ENCODE measurements at places on chromosomes 5 and 9. TPM values are rescaled to one million over a fixed set of nuclear protein-coding genes. Genes with fewer than 3 reads are reported as not detected.
A peak's percentile ranks its signal among the peaks of the same experiment; 100 is the strongest.

- H3K27ac ChIP-seq = no peak overlapping the region
- H3K36me3 ChIP-seq = no peaks in the 10 kb centered on the region
- no peaks in the 10 kb centered on the region for H3K4me1 ChIP-seq
- no peak overlapping the region for H3K4me3 ChIP-seq
- DNase-seq = no peak
- H3K27me3 ChIP-seq = 0 out of 2 replicates have a peak, but pooled peaks cover 3% of the 10 kb centered on the region
Measured at GRCh38 chr5:10064546-10065195, 185.0 kb downstream of the ATPSCKMT start.

The PCBD2 gene
- 6.1 TPM for total RNA-seq

The PTGES2 gene
- 37.9 TPM for total RNA-seq

The CNOT6 gene
- 32.9 TPM for total RNA-seq

The DMRT3 gene
- not detected for total RNA-seq

GRCh38 chr9:123150708-123151503 lies 117.4 kb downstream of the GPR21 start:
- H3K4me1 ChIP-seq = no peaks in the 10 kb centered on the region
- H3K4me3 ChIP-seq = no peak overlapping the region
- H3K36me3 ChIP-seq = no peaks in the 10 kb centered on the region
- H3K27me3 ChIP-seq = no peaks in the 10 kb centered on the region
- H3K27ac ChIP-seq = no peak overlapping the region
- DNase-seq = no peak

DNA sequence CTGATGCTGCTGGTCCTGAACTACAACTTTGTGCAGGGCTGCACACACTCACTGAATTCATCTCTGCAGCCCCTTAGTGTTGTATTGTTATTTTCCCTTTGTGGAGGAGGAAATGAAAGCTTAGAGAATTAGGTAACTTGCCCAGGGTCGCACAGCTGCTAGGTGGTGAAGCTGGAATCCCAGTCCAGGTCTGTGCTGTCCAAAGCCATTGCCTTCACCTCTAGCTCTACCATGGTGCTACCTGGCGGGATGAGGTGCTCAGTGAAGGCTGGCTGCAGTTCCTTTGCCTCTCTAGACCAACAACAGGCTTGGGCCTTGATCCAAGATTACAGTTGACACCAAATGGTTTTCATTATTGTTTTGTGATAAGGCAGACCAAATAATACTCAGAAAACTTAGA lies 177.8 kb upstream of the PITX1 start:
- no peak overlapping the region for H3K27ac ChIP-seq
- H3K4me3 ChIP-seq = no peak overlapping the region
- peaks cover 31% of the 10 kb centered on the region for H3K4me1 ChIP-seq
- no peaks in the 10 kb centered on the region for H3K27me3 ChIP-seq
- DNase-seq = peak; percentile 31

The LHX3 gene
- not detected for total RNA-seq

DNA sequence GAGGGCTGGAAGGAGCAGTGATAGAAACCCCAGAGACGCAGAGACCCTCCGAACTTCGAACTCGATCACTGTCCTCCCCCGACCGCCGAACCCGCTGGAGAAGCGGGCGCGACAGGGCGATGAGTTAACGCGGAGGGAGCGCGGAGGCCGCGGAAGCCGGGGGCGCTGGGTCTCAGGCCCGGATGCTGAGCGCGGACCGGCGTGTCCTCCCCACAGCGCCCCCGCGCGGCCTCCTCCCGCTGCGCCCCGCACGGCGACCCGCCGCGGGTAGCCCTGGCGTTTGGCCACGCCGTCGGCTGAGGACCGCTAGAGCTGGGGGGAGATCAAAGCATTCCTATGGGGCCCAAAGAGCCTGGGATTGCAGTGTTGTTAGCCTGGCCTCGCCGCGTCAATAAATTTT lies 7.7 kb upstream of the DMRT2 start:
- no peak for DNase-seq
- H3K4me3 ChIP-seq = no peak overlapping the region
- no peaks in the 10 kb centered on the region for H3K27me3 ChIP-seq
- no peaks in the 10 kb centered on the region for H3K36me3 ChIP-seq
- H3K27ac ChIP-seq = no peak overlapping the region

DNA sequence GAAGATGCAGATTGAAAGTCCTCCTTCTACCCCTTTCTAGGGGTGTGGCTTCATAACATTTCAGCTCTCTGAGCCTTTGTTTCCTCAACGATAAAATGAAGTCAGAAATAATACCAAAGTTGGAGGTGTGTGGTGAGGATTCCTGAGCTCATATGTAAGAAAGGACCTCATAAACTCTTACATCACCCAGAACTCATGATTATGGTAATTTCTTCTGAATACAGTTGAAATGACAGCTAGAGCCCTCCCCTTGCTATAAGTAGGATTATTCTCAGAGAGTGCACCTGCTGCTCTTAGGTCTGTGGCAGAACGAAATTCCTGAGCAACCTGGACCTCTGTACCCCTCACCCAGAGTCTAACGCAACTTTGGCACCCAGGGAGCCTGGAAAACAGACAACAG lies 291.4 kb upstream of the KLF4 start:
- H3K27ac ChIP-seq = no peak overlapping the region
- no peaks in the 10 kb centered on the region for H3K4me1 ChIP-seq
- no peaks in the 10 kb centered on the region for H3K27me3 ChIP-seq
- H3K4me3 ChIP-seq = no peak overlapping the region

DNA sequence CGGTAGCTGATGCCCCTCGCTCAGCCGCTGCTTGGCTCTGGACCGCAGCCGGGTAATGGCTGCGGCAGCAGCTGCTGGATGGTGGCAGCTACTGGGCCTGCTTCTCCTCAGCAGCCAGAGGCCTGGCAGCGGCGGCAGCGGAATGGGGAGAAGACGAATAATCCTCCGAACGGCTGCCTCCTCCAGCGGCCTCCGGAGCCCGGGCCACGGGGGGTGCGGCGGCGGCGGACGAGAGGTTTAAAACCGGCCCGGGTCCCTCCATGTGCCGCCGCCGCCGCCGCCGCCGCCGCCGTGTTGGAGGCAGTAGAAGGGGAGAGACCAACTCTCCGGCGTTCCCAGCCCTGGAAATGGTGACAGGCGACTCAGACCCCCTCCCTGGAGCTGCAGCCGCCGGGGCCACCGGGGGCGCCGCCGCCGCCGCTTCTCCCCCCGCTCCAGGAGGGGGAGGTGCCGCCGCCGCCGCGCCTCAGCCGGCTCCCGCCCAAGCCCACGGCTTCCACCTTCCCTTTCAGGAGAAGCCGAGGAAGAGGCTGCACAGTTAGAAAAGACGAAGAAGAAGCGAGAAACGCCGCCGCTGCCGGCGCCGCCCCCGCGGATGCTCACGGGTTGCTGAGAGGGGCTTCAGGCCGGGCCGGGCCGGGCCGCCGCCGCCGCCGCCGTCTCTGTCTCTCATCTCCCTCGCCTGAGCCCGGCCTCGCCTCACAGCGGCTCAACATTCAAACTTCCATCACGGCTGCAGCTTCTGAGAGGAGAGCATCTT lies 118.4 kb upstream of the PRSS3 start:
- no peak overlapping the region for H3K27ac ChIP-seq
- peaks cover 22% of the 10 kb centered on the region for H3K27me3 ChIP-seq
- no peaks in the 10 kb centered on the region for H3K36me3 ChIP-seq
- DNase-seq = peak; percentile 4

- no peaks in the 10 kb centered on the region for H3K27me3 ChIP-seq
- no peak overlapping the region for H3K27ac ChIP-seq
- 0 out of 2 replicates have a peak, but pooled peaks cover 3% of the 10 kb centered on the region for H3K36me3 ChIP-seq
- H3K4me1 ChIP-seq = no peaks in the 10 kb centered on the region
- no peak overlapping the region for H3K4me3 ChIP-seq
Measured at GRCh38 chr5:168174376-168174775, 117.1 kb upstream of the WWC1 start.

DNA sequence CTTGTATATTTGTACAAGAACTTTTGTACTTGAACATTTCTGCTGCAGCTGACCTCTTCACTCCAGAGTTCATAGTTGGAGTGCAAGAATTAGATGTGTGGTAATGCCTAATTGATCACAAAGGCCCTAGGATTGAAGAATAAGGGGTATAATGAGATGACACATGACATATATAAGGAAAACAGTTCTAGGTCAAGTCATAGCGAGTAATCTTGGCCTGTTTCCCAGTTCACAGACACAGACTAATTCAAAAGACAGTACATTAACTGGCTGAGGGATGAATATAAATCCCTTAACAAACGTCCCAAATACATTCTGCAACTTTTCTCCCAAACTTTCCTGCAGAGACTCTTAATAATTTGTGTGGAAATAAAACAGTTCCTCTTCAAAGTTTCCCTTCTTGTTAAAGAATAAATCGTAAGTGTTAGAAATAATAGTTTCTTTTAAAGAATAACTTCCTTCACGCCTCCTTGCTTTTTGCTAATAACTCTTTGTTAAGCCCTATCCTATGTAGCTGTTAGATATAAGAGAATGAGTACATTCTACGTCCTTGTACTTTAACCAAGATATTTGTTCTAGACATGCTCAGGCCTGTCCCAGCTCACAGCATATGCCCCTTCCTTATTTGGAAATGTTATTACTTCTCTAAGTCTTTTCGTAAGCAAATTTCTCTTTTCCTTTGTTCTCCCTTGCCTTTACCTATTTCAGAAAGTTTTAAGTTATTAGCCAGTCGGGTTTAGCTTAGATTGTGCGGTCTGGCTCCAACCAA lies 556.4 kb upstream of the CTNND2 start:
- DNase-seq = no peak
- no peaks in the 10 kb centered on the region for H3K4me1 ChIP-seq
- no peaks in the 10 kb centered on the region for H3K27me3 ChIP-seq
- no peak overlapping the region for H3K27ac ChIP-seq
- no peaks in the 10 kb centered on the region for H3K36me3 ChIP-seq

- peaks cover 10% of the 10 kb centered on the region for H3K27me3 ChIP-seq
- H3K4me1 ChIP-seq = no peaks in the 10 kb centered on the region
- H3K27ac ChIP-seq = no peak overlapping the region
- no peak overlapping the region for H3K4me3 ChIP-seq
- H3K36me3 ChIP-seq = no peaks in the 10 kb centered on the region
Measured at GRCh38 chr5:138588013-138588788, 13.0 kb upstream of the HSPA9 start.

GRCh38 chr9:133770076-133770777 lies 32.1 kb upstream of the SARDH start:
- H3K27me3 ChIP-seq = no peaks in the 10 kb centered on the region
- peaks cover 89% of the 10 kb centered on the region for H3K36me3 ChIP-seq
- H3K4me1 ChIP-seq = peaks cover 18% of the 10 kb centered on the region
- no peak overlapping the region for H3K4me3 ChIP-seq

DNA sequence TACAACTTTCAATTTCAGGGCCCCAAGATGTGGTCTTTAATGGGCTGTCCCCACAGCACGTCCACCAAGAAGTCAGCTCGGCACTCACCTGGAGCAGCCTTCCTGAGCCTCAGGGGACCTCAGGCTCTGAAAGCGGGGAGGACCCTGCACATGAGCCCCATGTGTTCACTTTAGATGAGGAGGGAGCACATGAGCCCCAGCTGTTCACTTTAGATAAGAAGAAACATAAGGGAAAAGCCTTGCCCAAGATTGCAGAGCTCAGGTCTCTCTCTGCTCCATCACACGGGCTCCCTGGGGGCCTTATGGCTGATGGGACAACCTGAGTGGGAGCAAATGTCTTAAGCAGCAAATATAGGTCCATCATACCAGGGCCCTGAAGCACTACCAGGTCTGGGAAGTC lies 56.4 kb downstream of the NIPSNAP3B start:
- H3K4me1 ChIP-seq = no peaks in the 10 kb centered on the region
- no peak overlapping the region for H3K4me3 ChIP-seq
- no peaks in the 10 kb centered on the region for H3K27me3 ChIP-seq
- peaks cover 24% of the 10 kb centered on the region for H3K36me3 ChIP-seq
- no peak overlapping the region for H3K27ac ChIP-seq
- no peak for DNase-seq

DNA sequence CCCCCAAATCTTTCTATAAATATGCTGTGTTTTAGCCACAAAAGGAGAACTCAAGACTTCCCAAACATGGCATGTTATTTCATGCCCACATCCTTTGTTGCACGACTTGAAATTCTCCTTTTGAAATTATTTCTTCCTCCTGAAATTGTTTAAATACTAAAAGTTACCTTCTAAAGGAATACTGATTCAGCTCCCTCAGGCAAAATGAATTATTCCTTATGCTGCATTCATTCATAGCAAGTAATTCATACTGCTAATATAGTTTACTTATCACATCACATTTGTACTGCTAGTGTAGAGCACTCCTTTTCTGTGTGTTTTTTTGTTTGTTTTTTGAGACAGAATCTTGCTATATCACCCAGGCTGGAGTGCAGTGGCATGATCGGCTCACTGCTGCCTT lies 45.7 kb downstream of the BHMT start:
- DNase-seq = no peak
- no peaks in the 10 kb centered on the region for H3K4me1 ChIP-seq
- no peak overlapping the region for H3K27ac ChIP-seq
- no peak overlapping the region for H3K4me3 ChIP-seq

DNA sequence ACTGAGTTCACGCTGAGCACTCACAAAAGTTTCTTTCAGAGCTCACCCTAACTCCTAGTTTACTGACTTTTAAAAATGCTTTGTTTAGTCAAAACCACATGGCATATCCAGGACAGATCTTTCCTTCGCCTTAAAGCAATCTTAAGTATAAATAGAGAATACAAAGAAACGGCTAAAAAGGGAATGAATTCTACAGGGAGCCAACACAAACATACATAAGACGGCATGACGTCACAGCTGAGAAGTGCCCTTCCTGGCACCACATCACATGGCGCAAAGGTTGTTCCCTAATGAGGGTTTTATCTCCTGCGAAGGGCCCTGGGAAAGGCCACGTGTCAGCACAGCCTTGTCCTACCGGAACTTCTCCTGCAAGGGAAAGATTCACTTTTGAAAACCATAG lies 141.3 kb downstream of the IRX1 start:
- H3K4me3 ChIP-seq = no peak overlapping the region

GRCh38 chr9:136964171-136964689 lies 12.2 kb downstream of the LCN12 start:
- no peak for DNase-seq
- H3K27me3 ChIP-seq = peaks cover 8% of the 10 kb centered on the region
- no peaks in the 10 kb centered on the region for H3K4me1 ChIP-seq
- no peak overlapping the region for H3K27ac ChIP-seq
- no peak overlapping the region for H3K4me3 ChIP-seq

DNA sequence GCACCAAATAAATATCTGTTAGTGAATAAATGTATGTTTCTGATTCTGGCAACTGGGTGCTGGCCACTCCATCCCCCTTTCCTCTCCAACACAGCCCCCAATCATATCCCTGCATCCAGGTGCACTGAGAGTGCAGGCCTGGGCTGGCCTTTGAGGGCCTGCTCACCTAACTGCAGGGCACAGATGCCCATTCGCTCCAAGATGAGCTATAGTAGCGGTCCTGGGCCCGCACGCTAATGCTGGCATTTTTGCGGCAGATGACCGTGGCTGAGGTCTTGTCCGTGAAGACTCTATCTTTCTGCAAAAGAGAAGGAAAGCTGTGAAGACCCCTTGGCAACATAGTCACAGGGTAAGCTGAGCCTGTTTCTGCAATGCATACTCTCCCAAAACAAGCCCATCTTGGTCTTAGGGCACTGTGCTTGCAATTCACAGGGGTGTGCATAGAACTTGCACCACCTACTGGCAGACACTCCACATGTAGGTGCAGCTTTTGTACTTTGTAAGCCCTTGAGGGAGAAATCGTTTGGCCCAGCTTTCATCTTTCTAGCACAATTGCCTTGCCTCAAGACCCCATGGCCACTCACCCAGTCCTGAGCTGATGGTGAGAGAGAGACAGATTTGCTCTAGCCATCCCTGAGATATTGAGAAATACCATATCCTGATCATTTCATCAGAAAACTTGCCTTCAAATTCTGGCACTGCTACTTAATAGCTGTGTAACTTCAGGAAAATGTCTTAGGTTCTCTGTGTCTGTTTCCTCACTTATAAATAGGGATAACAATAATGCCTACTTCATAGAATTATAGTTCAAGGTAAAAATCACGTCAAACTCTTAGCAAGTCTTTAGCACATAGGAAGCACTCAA lies 13.5 kb downstream of the IL12B start:
- no peaks in the 10 kb centered on the region for H3K27me3 ChIP-seq
- no peak overlapping the region for H3K27ac ChIP-seq
- DNase-seq = peak; percentile 67
- H3K36me3 ChIP-seq = no peaks in the 10 kb centered on the region

All from SJSA1 (cell line).